ENCODE measurements at places on chromosomes 1 and 21.

DNA sequence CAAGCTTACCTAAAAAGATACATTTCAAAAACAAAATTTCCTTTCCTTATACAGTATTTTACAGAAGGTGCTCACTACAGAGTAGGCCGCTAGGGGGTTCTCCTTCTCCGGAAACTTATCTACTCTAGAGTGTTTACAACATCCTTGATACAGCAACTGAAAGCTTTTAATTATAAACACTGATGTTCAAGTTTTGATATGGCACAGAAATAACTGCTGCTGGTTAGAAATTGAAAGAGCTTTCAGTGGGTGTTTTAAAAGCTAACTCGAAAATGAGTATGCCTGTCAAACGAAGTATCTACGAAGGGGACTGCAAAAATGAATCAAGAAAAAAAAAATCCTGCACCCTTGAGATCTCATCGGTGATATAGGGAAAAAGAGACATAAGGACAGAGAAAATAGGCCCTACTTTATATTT is 1.0 kb downstream of the YOD1 start:
- DNase-seq: peak; percentile 78

GRCh38 chr1:21594935-21595897 is 73.9 kb downstream of the RAP1GAP start:
- peak; percentile 80 for DNase-seq

- DNase-seq: no peak
Observed at GRCh38 chr1:179590671-179591070, 961 bp upstream of the TDRD5 start.

DNA sequence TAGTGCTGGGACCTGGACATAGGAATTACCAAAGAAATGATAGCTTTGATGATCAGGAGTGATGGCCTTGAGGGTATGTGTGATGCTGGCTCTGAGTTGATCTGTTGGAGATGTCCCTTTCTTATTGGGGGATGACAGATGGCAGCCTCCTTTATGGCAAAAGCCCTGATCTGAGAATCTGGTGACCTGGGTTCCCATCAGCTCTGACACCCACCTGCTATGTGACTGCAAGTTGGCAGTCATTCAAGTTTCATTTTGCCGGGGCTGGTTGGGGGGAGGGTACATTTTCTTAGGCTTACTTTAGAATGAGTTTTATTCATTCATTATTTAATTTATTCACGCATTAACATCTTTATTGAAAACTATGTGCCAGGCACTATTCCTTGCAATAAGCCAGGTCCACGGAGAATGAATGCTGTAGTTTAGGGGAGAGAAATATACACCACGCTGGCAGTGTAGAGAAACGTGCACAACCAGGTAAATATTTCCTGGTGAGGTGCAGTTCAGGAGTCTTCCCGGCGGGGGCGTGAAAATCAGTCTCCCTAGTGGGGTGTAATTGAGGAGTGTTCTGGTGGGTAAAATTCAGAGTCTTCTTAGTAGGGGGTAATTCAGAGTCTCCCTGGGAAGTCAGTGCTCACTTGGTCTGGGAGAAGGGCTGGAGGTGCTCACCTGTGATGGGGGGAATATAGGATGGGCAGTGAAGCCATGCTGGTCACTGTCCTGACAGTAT is 401.3 kb downstream of the CAMTA1 start:
- DNase-seq: no peak

Data from activated naive CD4-positive, alpha-beta T cell treated with anti-CD3 and anti-CD28 coated beads for 36 hours (primary cell).